ENCODE measurements at places on chromosomes 13 and 19.

- DNase-seq: no peak
Measured at GRCh38 chr13:50521006-50521830, 322.3 kb downstream of the DLEU7 start.

- no peak for DNase-seq
Measured at GRCh38 chr13:112351825-112352224, 24.3 kb upstream of the SPACA7 start.

DNA sequence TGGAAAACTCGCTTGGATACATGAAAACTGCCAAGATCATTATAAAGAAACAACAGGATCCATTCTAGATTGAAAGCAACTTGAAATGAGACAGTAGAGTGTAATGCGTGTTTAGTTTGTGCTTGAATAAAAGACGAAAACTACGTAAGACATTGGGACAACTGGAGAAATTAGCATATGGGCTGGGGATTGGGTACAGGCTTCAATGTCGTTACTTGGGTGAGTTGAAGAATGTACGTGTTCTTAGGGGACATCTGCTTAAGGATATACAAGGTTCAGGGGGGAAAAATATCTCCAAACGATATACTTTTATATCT is 471 bp upstream of the ERVK3-1 start:
- DNase-seq: no peak

DNA sequence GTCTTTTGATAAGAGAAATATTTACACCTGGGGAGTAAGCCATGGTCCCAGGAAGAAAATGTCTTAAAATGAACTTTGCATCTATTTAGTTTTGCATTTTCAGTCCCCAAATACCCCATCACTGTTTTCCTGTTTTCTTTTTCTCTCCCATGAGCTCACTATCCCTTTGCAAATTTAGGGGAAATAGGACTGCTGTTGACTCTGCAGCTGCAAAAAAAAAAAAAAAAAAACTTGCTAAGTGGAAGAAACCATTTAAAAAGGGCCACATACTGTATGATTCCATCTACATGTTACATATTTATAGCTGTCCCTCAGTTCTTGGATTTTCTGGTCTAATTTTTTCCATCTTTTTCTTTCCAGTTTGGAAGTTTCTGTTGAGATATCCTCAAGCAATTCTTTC is 98.2 kb upstream of the SERP2 start:
- no peak for DNase-seq

GRCh38 chr19:42152910-42153671 is 20.8 kb upstream of the POU2F2 start:
- no peak for DNase-seq

DNA sequence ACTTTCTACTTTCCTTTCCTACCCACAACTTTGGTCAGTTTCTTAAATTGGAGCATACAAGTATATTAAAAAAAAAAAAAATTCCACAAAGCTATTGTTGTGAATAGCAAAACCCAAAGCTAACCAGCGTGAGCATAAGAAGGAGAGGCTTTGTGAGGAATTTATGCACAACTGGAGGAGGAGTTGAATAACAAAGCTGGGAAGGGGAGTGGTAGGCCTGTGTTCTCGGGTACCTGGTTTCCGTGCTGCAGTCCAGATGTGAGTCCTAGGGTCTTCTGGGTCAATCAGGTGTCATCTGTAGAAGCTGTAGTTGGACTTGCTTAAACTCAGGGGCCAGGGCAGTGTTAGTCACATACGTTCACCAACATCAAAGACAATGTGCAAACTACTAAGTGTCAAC is 422.5 kb upstream of the SGCG start:
- no peak for DNase-seq

DNA sequence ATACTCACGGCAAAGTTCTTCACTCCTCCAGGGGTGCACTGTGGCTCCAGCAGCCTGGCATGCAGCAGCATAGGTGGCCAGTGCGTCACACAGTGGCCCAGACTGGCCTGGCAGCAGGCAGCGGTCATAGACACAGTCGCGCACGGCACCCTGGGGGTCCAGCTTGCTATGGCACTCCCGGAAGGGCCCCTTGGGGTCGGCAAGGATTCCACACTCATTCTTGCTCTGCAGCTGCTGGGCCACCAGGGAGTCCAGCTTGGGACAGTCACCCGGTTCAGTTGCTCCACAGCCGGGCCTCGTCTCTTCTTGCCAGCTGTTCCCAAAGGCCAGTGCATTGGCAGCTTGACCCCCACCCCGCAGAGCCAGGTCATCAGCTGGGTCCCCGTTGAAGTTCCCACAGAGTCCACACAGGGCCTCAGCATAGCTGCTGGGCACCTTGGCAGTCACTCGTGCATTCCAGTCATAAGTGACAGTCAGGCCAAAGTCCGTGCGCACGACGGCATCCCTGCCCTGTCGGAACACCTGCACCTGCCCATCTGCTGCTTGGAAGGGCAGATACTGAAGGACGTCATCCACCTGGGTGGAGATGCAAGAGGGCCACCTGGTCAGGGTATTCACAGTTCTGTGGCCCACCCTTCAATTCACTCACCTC is 20.6 kb downstream of the FCGBP start:
- DNase-seq: no peak

GRCh38 chr19:57103573-57104277 is 16.1 kb upstream of the USP29 start:
- peak; percentile 35 for DNase-seq

DNA sequence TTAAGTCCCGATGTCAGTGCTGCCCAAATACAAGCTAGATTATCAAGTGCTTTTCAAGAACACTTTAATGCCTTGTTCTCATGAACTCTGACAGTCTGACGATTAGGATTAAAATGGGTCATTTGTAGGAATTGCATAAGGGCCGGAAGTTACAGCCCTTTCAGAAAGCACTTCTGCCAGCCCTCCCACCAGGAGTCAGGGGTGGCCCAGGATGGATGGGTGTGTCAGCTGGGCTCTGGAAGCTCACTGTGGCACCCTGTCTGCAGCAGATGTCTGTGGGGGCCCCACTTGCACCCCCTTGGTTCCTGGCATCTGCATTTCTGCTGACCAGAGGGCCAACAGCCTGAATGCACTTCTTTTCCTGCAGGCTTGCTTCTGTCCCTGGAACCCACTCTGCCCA is 712.7 kb downstream of the UQCRFS1 start:
- DNase-seq: no peak

- no peak for DNase-seq
Measured at GRCh38 chr19:11227195-11227886, 12.1 kb upstream of the ANGPTL8 start.

GRCh38 chr13:44423824-44424223 is 50.2 kb downstream of the SERP2 start:
- no peak for DNase-seq

DNA sequence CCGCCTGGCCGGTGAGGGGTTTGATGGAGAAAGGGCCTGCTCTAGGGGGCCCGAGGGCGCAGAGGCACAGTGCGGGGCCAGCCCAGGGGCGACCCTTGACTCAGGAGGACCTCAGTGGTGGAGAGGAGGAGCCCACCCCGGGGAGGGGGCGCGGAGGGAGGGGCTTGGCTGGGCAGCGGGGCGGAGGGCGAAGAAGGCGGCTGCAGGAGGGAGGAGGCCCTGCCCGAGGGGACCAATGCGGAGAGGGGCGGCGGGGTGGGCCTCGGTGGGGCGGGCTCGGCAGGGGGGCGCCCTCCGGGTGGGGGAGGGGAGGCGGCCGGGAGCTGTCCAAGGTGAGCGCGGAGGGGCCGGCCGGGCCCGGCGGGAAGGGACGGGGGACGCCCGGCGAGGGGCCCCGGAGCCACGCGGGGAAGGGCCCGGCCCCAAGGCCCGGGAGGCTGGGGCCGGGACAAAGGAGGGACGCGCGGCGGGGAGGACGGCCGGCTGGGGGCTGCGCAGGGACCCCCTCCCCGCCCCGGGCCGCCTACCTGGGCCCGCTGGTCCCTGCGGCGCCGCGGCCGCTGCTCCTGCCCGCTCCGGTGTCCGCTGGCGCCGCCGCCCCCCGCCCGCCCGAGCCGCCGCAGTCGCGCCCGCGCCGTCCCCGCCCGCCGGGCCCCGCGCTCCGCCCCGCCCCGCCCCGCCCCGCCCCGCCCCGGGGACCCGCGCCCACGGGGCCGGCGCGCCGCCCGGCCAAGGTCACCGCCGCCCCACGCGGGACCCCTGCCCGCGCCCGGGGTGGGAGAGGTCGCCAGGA is at the start of gene DIRAS1:
DIRAS1 (minus strand) TSS at position 596 of the 793 bp plus-strand sequence. CDS start 3,566 bp downstream, outside the sequence.
- DNase-seq: no peak

- peak; percentile 23 for DNase-seq
Measured at GRCh38 chr19:34481861-34482379, 362 bp downstream of the WTIP start.

DNA sequence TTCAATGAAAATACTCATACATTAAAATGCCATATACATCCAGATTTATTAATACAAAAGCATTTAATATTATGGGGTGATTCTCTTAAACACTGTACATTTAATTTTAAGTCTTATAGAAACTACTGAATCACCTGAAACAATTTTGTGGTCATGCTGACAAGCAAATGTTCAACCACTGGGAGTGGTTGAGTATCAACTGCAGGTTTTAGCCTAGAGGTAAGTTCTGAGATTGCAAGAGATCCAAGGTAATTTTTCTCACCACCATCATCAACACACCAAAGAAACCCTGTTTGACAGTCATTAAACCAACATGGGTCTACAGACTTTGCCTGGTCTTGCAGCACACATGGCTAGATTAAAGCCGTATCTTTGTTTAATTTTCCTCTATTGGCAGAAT is 196.3 kb downstream of the LHFPL6 start:
- no peak for DNase-seq

DNA sequence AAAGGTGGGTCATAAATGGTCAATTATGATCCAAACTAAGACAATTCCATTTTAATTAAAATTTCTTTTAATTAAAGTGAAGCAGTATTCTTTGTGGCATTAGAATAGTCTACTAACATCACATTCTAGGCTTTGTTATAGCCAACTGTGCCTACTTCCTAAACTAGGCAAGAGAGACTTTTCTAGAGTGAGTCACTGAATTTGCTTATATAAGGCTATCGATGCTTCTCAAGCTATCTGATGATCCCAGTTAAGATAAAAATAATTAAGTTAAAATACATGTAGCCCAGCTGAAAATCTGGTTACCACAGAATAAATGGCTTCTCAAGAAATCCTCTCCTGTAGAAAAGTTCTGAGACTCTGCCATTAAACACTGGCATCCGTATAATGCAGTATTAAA is 12.5 kb downstream of the ANKRD10 start:
- DNase-seq: no peak

GRCh38 chr19:27738569-27739193 is 1474.3 kb downstream of the UQCRFS1 start:
- no peak for DNase-seq

- no peak for DNase-seq
Measured at GRCh38 chr19:7830272-7830771, 304 bp downstream of the EVI5L start.

DNA sequence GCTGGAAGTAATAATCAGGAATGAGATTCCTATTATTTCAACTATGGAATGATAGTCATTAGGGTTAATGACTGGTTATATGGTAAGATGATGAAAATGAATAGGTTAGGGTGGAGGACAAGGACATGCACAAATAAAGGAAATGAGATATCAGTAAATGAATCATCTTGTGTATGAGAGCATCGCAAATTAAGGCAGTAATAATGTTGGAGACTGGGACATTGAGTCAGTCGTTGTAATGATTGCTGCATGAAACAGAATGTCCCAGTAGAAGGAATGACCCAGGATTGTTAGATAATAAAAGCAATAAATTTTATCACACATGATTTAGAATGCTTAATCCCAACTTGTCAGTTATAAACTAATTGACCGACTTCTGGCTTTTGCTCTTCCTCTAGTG is 1733.7 kb upstream of the PCDH20 start:
- no peak for DNase-seq

DNA sequence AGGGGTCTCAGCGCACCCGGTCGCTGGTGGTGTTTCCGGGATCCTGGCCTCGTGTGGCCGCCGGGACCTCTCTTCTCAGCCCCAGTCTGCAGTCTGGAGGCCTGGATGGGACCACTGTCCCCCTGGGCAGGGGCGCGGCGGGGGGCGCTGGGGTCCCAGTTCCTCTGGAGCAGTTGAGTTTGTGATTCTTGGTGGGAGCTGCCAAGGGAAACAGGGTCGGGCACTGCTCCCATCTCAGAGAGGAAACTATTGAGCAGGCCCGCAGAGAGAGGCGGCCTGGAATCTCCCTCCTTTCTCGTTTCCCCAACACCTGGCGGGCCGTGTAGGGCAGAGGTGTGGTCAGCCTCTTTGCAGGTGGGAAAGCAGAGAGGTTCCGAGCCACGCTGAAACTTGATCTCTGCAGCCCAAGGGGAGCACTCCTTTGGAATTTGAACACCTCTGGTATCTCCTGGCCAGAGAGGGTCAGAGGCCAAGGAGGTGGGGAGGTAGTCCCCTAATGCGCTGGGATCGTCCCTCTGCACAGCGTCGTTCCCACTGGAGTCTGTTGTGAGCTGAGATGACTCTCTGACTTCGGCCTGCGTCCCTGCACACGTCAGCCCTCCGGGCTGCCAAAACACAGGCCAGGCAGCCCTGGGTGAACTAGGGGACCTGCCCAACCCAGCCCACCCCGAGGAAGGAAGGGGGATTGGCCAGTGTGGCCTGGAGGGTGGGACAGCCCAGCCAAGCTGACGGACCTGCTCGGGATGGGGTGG is 741 bp downstream of the PLEKHF1 start:
- no peak for DNase-seq

DNA sequence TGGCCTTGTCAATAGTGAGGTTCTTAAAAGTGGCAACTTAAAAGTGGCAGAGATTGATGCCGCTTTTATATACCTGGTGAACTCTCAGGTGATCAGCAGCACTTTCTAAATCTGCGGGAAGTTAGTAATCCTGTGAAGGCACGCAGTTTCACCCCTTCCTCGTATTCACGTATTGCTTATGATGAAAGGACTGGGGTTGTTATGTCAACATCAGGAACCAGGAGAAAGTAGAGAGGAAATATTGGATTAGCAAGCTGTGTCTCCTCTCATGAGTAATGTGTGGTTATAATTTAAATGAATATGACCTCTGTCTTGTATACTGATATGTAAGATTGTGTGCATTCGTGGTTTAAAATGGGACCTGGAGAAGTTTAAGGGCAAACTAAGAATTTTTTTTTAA is 544.6 kb downstream of the SLITRK6 start:
- DNase-seq: no peak

- no peak for DNase-seq
Measured at GRCh38 chr13:26340807-26341206, 86.9 kb downstream of the CDK8 start.

DNA sequence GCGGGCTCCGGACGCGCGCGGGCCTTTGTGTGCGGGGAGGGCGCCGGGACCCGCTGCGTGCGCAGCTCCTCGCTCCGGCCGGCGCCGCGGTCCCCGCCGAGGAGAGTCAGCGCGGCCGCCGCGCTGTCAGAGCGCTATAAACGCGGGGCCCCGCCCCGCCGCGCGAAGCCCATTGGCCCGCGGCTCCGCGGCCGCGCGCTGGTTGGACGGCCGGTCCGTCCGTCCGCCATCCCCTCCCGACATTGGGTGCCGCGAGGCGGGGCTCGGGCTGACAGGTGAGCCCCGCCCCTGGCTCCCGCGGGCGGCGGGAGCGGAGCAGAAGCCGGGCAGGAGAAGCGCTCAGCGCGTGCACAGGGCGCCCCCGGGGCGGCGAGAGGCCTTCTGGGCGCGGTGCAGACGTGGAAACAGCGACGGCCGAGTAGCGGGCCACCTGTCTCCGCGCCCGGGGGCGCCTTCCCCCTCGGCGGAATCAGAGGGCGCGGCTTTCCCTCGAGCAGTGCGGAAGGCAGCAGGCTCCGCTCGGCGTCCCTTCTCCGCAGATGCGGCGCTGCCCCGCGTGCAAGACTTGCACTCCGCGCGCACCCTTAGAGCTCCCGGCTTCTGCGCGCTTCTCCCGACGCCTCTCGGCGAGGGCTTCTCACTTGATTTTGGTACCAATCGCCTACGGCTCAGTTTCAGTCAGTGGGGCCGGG is at the start of gene EFNB2:
EFNB2 (minus strand) TSS at position 111 of the 692 bp plus-strand sequence. CDS start 698 bp downstream, outside the sequence.
- DNase-seq: peak; percentile 50

- no peak for DNase-seq
Measured at GRCh38 chr13:113849981-113850721, 13.7 kb downstream of the GAS6 start.

GRCh38 chr13:94157705-94158218 is 321.7 kb downstream of the DCT start:
- no peak for DNase-seq
